ENCODE measurements at places on chromosomes 1 and 21. TPM values are rescaled to one million over a fixed set of nuclear protein-coding genes. Genes with fewer than 3 reads are reported as not detected.

CYP4Z1 gene
- total RNA-seq, result not detected

RGSL1 gene
- total RNA-seq, result not detected

NR5A2 gene
- total RNA-seq, result 0.16 TPM

GRCh38 chr1:200916681-200917080 is 22.0 kb downstream of the INAVA start:
- no peak for DNase-seq

GRCh38 chr1:36761113-36761512 is 273.2 kb downstream of the GRIK3 start:
- DNase-seq, result no peak

- peak; percentile 4 for DNase-seq
Measured at GRCh38 chr1:93078638-93078985, 471 bp upstream of the MTF2 start.

DNA sequence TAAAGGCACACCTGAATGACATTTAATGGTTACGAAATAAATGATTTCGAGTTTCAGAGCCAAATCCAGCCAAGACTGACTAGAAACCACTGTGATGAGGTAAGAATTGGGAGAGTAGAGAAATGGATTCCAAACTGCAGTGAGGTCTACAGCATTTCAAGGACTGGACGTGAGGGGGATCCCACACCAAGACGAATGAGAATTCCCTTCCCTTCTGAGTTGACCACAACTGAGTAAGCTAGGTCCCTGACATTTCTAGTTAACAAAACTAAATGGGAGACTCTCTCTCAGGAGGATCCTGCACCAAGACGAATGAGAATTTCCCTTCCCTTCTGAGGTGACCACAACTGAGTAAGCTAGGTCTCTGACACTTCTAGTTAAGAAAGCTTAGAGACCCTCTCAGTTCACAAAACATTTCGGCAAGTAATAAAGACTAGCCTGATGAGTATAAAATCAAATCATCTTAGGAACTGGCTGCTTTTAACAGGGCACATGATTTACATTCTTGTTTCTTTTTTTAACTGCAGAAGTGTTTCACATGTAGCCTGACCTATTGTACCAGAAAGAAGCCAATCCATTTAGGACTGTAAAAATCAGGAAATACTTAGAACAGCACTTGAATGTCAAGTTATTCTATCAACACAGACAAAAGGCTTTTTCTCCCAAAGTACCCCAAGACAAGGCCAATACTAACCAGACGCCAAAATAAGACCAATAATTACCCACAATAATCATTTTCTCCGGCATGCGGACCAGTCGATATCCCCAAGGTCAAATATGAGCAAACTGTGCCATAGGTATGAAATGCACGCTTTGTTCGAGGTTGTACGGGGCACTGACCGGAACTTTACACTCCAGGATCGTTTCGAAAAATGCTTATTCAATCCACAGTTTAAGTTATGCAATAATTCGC is 1.4 kb upstream of the SPATA1 start:
- DNase-seq, result no peak

GRCh38 chr1:195866091-195866780 is 742.0 kb downstream of the KCNT2 start:
- no peak for DNase-seq

DNA sequence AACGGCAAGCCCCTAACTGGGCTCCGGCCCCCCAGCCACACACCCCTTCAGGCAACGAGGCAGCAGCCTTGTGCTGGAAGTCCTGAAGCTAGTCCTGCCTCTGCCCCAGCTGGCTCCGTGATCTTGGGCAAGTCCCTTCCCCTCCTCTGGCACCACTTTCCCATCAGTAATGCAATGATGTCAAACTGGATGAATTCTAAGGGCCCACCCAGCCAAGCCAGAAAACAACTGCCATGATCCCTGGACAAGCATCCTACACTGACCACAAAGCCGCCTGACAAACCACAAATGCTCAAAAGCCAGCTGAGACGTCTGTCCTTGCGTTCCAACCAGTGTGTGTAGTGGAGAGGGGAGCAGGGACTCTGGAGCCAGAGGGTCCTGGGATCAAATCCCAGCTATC is 26.8 kb downstream of the IFFO2 start:
- no peak for DNase-seq

DNA sequence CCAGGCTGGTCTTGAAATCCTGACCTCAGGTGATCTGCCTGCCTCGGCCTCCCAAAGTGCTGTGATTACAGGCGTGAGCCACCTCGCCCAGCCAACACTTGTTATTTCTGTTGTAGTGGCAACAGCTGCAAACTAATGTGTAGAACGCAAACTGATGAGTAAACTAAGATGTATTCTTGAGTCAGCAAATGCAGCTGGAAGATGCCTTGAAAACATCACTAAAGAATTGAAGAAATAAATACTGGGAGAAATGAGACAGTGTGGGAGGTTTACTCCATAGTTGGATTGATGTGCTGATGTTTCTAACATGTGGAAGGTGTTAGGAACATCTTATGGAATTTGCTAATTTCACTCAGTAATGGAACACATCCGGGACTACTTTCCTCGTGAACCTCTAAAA is 61.3 kb upstream of the KCNE2 start:
- no peak for DNase-seq

- no peak for DNase-seq
Measured at GRCh38 chr1:246789454-246790339, 65.5 kb downstream of the SCCPDH start.

DNA sequence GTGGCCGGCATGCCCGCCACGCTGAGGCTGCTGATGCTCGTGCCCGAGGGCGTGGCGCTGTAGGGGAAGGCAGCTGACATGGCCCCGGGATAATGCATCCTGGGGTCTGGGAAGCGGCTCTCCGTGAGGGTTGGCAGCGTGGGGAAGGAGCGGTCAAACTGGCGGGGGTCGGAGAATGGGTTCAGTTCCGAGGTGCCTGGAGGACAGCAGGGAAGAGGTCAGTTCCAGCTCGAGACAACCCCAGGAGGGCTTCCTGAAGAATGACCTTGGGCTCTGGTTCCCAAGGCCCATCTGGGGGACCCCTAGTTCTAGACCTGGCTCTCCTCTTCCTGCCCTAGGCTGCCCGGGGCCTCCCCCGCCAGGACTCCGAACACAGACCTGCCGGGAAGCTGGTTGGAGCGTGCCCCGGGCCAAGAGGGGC is 27.6 kb downstream of the RUNX3 start:
- DNase-seq, result no peak
